ENCODE measurements at places on chromosomes 12 and 14.

GRCh38 chr12:113903381-113903863, 62.7 kb downstream of the RBM19 start:
- DNase-seq = no peak

DNA sequence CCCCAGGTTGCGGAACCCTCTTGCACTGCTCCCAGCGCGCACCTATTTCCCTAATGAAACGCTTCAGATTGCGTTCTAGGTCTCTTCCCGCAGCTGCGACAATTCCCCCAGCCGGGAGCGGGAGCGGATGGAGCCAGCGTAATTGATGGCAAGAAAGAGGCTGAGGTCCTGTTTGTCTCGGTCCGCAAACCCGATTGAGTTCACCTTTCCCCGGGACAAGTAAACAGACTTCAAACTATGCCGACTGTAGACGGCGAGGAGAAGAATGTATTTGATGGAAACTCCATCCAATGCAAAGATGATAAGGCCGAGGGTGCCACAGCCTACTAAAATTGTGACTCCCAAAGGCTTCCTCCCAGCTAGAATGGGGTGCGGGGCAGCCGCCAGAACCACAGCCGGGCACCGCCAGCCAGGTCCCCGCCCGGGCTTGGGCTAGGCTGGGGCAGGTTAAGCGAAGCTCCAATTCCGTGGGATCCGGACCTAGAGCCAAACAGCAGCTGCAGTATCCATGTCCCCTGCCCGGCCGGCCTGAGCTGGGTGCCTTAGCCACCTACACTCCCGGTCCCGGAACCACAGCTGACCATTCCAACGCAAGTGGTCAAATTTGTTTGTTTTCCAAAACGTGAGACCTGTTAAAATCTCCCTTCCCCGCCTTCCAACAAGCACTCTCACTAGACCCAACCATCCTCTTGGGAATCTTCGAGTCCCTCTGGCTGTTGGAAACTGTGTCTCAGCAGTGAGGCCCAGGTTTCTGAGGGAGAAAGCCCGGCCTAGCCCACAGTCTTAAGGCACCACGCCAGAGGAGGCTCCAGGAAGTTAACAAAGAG, 5.5 kb downstream of the NKX2-1 start:
- no peak for DNase-seq

DNA sequence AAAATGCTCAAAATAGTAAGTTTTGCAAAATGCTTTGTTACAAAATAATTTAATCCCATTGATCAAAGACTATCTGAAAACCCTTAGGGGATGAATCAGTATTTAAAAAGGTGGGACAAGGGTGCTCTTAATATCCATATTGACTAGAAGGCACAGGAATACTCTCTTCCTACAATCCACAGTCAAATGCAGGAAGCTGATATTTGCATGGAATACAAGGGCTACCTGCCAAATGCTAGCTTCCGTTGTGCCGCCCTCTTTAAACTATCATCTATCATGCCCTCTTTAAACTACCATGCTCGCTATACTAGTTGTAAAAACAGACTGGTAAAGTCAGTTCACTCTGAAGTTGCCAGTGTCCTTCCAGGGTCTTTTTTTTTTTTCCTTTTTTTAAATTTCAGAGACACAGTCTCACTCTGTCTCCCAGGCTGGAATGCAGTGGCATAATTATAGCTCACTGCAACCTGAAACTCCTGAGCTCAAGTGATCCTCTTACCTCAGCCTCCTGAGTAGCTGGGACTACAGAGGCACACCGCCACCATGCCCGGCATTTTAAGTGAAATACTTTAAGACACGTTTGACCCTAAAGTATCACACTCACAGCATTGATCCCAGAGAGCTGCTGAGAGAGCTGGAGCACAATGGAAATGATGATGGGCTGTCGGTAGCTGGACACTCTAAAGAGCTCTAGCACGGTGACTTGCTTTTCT, 6.7 kb downstream of the SLC2A3 start:
- no peak for DNase-seq

DNA sequence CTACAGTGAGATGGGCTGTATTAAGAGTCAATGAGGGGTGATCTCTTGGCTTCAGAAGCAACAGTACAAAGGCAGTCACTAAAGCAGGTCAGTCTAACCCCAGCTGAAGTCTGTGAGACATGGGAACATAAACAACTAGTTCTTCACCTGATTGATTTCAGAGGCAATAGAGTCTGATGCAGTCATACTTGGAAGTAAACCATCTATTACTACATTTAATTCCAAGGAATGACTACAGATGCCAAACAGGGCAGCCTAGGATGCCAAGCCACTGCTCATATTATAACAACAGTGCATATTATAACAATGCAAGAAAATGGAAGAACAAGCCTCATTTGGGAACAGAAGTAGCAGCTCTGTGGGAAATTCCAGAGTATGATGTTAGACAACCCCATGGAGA, 35.8 kb downstream of the GRIN2B start:
- DNase-seq = no peak

Data from CD4-positive, alpha-beta T cell treated with Interleukin-17A for 1 hour (primary cell).